ENCODE measurements at places on chromosomes 3 and 15. TPM values are rescaled to one million over a fixed set of nuclear protein-coding genes. Genes with fewer than 3 reads are reported as not detected.

Gene THPO
- not detected for total RNA-seq

DNA sequence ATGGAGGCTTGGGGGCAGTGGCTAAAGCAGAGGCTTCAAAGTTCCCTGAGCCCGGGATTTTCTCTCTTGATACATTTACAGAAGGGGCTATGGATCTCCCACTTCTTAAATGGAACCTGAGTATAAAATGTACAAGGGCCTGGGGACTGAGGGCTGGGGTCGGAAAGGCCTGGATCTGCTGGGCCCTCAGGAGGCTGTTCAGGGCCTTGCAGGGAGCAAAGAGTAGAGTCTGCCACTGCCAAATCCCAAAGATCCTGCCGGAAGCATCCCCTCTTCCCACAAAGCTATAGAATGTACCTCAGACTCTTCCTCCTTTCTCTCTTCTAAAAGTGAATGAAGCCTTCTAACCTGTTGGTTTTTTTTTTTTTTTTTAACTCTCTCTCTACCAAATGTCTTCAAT, 59.8 kb upstream of the ARHGEF3 start:
- no peak for DNase-seq

- DNase-seq, result no peak
Measured at GRCh38 chr15:63165166-63165859, 8.0 kb upstream of the RPS27L start.

DNA sequence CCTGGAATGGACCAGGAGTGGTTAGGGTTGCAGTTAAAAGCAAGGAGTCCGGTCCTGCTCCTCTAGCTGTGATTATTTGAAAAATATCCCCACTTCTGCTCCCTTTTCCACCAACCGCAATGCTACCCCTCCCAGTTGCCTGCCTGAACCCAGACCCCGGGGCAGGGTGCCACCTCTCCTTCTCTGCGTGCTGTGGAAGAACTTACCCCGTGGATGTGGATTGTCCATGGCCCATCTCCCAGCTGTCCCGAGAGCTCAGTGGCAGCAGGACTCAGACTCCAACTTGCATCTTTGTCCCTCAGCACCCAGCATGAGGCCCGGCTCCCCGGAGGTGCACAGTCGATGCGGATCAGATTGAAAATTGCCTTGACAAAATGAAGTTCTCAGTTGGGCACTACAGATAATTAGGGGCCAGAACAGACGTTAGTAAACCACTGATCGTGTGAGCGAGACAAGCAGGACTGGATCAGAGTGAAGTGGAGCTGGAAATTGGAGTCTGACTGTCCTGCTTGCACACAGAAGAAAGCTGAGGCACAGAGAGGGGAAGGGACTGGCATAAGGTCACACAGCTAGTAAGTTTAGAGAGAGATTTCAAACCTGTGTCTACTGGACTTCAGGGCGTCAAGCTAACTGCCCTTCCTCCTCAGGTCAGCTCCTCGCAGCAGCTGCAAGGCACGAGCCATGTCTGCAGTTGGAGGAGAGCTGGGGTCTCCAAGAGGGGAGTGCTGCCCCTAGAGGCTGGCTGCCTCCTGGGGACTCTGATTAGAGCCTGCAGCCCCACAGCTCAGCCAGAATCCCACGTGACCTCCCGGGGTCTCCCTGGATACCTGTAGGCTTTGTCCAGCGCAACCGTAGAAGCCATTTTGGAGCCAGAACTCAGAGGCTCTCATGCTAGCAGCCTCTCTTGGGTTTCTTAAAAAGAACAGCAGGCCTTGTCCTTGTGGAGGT, 14.7 kb downstream of the SLC6A1 start:
- no peak for DNase-seq

Gene C3orf33
- 2.7 TPM for total RNA-seq

- no peak for DNase-seq
Measured at GRCh38 chr3:124207873-124208485, 216.1 kb upstream of the ROPN1 start.

- DNase-seq, result no peak
Measured at GRCh38 chr15:96255599-96255998, 74.9 kb upstream of the NR2F2 start.

Data from Caki2 (cell line).